ENCODE measurements at places on chromosomes 7 and 10. TPM values are rescaled to one million over a fixed set of nuclear protein-coding genes. Genes with fewer than 3 reads are reported as not detected.

- no peak for DNase-seq
These were observed 159.4 kb upstream of the COBL start for GRCh38 chr7:51476026-51476425.

DNA sequence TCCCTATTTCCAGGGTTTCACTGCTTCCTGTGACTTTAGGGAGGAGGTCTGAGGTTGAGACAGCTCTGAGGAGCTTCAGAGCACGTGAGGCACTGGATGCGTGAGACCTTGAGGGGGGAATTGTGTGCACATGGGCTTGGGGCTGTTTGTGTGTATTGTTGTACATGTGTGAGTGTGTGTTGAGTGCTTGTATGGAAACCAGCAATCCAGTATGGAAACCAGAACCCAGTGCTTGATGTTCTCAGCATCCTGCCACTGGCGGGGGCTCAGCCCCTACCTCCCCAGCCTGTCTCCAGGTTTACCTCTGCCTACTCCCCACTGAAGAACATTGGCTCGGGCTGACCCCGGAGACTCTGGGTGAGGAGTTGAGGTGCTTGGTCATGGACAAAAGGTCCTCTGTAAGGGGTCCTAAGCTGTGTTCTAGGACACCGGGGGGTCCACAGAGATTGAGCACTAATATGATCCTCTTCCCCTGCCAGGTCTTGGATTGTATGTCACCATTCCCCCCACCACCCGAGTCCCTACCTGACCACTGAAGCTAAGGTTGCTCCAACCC, 20.8 kb downstream of the SFTPD start:
- no peak for DNase-seq

DNA sequence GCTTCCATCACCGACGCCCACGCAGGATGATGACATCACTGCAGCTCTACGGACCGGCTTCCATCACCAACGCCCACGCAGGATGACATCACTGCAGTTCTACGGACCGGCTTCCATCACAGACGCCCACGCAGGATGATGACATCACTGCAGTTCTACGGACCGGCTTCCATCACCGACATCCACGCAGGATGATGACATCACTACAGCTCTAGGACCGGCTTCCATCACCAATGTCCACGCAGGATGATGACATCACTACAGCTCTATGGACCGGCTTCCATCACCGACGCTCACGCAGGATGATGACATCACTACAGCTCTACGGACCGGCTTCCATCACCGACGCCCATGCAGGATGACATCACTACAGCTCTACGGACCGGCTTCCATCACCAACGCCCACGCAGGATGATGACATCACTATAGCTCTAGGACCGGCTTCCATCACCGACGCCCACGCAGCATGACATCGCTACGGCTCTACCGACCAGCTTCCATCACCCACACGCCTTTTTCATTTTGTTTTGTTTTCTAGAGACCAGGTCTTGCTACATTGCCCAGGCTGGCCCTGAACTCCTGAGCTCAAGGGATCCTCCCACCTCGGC, 29.5 kb downstream of the GPER1 start:
- DNase-seq, result no peak

GRCh38 chr10:127832501-127832900, 60.2 kb downstream of the CLRN3 start:
- DNase-seq, result no peak

DNA sequence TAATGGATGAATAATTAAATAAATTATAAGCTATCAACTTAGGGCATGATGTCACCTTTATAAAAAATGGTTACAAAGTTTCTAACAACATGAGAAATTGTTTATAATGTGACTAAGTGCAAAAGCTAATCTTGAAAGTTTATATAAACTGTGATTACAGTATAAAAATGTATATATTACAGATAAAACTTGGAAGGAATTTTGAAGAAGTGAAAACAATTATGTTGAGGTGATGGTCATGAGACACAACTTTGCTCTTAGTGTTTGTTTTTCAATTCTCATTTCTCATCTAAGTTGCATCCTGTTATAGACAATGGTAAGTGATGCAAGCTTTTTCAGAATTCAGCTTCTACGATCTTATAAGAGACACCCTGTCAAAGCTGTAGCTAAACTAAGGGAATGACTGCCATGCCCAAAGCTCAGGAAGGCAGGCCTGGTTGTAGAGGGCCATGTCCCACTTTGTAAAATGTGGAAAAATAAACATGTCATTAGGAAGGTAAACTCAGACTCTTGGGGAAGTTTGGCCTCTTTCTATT, 23.9 kb downstream of the MACC1 start:
- no peak for DNase-seq

GRCh38 chr10:124251317-124252065, 158.1 kb upstream of the CHST15 start:
- DNase-seq, result no peak

Gene LRRC17
- 3.6 TPM for total RNA-seq

Gene HOXA9
- total RNA-seq, result 4.9 TPM
